Renal pelvis (tissue), 12 donors: ENCODE measurements at places on chromosomes 1 and 21. TPM values are rescaled to one million over a fixed set of nuclear protein-coding genes. Genes with fewer than 3 reads are reported as not detected.

SELL gene
- polyA plus RNA-seq, result 3.3 TPM

AMY2A gene
- 0.47 TPM for polyA plus RNA-seq

KDF1 gene
- 11.1 TPM for polyA plus RNA-seq

CADM3 gene
- polyA plus RNA-seq, result 0.17 TPM

NR1I3 gene
- polyA plus RNA-seq, result 4.6 TPM
